ENCODE measurements at places on chromosomes 11 and 22.
A peak's percentile ranks its signal among the peaks of the same experiment; 100 is the strongest.

- DNase-seq = peak; percentile 28
Measured at GRCh38 chr11:47887910-47888569, 39.9 kb upstream of the NUP160 start.

- no peak for DNase-seq
Measured at GRCh38 chr11:12273618-12273995, 103.8 kb upstream of the PARVA start.

DNA sequence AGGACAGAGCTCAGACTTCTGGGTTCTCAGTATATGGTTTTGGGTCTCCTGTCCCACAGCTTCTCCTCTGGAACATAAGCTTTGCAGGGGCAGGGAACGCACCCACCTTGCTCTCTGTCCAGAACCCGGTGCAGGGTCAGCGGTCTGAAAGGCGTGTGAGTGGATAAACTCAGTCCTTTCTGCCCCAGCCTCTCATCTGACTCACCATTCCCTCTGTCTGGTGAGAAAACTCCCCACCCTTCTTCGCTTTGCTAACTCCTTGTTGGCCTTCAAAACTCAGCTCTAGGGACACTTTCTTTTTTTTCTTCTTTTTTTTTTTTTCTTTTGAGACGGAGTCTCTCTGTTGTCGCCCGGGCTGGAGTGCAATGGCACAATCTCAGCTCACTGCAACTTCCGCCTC is 68.9 kb upstream of the NUP50 start:
- no peak for DNase-seq

- DNase-seq = no peak
Measured at GRCh38 chr11:66958956-66959274, 732 bp upstream of the PC start.

DNA sequence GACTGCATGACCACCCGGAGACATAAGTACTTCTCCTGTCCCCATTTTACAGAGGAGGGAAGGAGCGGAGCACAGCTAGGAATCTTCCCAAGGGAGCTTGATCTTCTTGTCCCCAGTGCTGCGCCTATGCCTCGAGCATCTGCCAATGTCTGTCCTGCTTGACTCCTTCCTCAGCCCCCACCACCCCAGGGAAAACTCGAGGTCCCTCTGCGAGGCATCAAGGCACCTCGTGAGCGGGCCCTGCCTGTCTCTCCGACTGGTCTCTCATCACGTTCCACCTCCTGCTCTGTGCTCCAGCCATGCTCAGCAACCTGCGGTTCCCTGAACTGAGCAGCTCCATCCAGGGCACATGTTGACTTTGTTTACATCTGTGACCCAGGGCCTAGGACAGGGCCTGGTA is 2.5 kb downstream of the NCF4 start:
- DNase-seq = no peak

DNA sequence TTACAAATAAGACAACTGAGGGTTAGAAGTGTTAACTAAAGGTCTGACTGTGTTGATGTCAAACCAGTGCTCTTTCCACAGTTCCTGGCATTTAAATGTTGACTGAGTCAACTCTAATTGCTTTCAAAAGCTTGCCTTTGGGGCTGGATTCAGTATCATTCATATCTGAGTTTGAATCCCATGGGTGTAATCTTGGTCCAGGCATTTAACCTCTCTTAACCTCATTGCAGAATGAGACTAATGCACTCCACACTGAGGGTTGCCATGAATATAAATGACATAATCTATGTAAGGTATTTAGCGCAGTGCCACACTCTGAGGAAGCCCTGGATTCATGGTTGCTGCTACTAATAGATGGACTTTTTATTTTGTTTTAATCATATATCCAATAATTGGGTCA is 274.3 kb downstream of the DDX10 start:
- DNase-seq = no peak

DNA sequence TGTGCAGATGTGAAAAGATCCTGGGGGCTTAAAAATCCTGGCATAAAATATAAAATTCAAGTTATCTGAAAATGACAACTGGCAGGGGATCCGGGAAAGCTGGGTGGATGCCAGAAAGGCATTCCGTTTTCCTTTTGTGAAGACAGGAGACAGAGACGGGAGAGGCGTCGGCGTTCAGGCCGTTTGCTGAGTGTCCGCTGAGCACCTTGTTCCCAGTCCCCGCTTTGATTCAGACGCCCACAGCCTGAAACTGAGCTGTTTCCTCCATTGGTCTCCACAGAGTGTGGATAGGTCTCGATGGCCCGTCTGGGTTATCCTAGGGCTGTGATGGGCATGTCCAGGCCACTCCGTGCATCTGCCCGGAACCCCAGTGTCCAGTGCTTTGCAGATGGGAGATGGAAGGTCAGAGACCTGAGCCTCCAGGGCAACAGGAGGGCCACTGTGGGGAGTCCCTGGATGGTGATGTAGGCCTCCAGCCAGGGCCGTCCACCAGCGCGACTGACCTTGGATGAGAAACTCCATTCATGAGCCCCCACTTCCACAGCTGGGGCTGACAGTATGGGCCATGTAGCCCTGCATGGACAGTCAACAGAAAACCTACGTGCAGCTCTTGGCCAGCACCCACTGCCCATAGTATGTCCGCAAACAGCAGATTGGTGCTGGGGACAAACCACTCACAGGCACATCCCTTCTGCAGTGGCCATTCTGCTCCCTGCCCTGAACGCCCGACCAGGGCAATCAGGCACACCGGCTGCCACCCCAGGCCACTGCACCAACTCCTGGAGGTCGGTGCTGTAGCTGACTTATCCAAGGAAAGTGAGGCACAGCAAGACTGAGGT is 11.6 kb downstream of the MRGPRF start:
- no peak for DNase-seq

DNA sequence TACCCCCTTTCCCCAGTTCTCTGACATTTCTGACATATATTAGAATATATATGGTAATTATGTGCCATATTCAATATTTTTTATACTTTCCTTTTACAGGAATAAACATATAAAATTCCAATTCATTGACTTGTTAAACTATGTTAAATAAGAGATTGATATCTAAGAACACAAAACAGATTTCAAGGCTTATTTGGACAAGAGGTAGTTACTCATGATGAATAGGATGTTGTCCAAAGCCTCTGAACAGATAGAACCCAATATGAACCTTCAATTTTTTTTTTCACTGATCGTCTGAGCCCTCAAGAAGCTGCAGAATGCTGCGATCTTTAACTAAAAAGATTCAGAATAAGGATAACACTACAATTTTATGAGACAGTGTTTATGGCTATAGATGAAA is 340.3 kb downstream of the LUZP2 start:
- DNase-seq = no peak

DNA sequence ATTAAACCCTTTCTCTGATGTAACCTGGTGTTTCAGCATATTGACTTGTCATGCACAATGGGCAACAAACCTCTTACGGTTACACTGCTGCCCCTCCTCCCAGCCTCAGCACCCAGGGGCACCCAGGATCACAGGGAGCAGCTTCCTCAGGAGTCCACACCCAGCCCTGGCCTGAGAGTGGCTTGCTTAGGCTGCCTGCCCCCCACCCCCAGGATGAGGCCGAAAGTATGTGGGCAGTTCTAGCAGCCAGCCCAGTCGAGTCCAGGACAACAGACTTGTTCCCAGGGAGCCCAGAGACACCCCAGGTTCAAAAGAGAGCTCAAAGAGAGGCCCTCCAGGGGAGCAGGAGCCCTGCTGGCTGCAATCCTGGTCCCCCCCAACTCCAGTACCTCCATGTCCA is 108.1 kb upstream of the THY1 start:
- DNase-seq = no peak

DNA sequence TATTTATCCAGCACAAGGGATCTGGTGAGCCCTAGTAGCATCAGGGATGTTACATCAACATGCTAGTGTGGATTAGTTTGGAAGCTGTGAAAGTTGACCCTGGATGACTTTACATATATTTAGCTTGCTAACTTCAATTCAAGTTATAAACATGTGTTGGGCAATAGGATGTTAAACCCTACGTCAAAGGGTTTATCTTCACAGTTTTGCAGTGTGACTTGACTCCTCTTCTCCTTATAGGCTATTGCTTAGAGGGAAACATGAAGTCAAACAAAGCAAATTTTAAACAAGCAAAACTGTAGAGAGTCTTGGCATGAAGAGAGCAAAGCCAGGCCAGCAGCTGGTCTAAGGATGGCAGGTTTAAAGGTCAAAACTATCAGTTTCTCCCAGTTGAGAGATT is 11.3 kb upstream of the CTSC start:
- DNase-seq = no peak

DNA sequence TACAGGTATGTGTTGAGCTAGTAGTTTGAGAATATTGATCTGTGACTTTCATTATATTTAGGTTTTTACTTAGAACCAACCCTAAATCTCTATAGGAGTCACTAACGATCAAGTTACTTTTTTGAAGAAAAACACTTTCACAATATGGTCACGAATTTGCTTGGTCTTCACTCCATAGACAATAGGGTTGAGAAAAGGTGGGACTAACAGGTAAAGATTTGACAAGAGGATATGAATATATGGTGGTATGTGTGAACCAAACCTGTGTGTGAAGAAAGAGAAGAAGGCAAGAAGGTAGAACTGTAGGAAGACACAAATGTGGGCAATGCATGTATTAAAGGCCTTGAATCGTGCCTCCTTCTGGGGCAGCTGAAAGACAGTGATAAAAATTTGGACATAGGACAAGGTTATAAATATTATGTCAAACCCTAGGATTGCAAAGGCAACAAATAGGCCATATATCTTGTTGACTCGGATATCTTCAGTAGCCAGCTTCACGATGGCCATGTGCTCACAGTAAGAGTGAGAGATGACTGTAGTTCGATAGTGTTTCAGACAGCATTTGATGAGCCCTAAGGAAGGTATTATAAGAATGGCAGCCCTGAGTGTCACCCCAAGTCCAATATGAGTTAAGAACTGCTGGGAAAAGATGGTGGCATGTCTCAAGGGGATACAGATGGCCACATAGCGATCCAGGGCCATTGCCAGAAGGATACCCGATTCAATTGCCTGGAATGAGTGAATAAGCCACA is 6.4 kb downstream of the OR52A5 start:
- DNase-seq = no peak

GRCh38 chr11:41020259-41020658 is 439.2 kb downstream of the LRRC4C start:
- no peak for DNase-seq

DNA sequence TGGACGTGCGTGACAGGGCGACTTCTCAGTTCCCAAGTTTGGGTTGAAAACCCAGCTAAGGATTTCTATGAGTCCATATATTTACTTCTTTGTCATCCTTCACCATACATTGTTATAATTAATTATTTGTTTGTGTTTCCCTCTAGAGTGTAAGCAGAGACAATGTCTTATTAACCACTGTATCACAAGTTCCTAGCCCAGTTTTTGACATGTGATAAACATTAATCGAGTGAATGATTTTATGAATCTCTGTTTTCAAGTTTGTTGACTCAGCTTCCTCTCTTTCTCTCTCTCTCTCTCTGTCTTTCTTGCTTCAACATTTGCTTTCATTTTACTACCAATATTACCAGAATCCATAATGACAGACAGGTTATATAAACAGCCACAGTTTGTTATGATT is 1259.6 kb upstream of the TENM4 start:
- DNase-seq = no peak

GRCh38 chr11:83659466-83659865 is 373.3 kb upstream of the CCDC90B start:
- DNase-seq = no peak

- peak; percentile 11 for DNase-seq
Measured at GRCh38 chr11:34075178-34075820, 23.8 kb downstream of the CAPRIN1 start.

DNA sequence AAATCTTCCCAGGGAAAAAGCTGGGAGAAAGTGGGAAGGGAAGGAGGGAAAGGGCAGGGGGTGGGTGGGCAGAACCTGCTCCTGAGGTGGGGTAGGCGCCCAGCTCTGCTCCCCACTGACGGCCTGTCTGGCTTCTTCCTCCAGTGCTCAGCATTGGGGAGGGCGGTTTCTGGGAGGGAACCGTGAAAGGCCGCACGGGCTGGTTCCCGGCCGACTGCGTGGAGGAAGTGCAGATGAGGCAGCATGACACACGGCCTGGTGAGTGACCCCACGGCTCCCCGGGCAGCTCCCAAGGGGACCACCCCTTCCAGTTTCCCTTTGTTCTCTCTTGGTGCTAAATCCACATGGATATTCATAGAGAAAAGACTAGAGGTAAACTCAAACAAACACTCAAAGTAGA is 25.9 kb downstream of the SHANK3 start:
- DNase-seq = no peak

GRCh38 chr22:34842630-34843029 is 223.3 kb upstream of the ISX start:
- no peak for DNase-seq

DNA sequence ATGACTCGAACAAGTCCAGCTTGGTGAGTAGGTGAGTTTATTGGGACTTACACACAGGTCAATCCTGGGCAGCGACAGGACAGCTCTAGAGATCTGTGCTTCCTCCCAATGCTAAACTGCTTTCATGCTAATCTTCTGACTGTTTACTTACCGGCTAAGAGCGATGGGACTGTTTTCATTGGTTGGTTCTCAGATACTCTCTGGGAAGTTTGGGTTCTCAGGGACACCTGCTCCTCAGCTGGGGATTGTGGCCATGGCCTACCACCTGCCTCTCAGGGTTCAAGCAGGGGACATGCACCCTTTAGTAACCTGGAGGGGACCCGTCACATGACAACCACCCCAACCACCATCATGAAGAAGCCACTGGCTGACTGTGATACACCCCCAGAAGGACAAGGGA is 13.1 kb downstream of the APOL2 start:
- DNase-seq = no peak

DNA sequence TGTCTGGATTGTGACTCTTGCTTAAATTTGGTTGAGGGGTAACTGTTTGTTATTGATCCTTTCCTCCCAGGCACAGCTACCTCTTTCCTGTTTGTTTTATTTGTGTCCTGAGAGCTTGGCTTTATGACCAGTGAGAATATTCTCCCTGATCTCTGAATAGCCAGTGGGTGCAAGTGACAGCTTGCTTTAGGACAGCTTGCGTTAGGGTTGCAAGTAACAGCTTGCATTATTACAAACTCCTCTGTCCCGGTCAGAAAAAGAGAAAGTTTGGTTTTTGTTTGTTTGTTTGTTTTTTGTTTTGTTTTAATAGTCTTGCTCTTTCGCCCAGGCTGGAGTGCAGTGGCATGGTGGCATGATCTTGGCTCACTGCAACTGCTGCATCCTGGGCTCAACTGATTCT is 3.3 kb upstream of the KLHL22 start:
- no peak for DNase-seq

DNA sequence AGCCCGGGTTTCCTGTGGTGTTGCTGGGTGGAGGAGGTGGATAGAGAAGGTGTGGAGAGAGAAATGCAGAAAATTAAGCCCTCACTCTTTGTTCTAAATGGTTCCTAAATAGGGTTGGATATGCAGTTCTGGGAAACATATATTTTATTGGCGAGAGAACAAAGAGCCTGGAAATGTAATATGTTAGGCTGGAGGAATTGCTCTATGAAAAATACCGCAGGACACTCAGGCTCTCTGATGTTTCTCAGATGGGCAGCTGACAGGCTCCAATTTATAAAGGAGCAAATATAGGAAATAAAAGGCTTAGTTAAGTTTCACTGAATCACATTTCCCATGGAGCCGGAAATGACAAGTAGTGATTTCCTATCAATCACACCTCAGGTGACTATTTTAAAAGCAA is 428.0 kb downstream of the TMEM135 start:
- no peak for DNase-seq

GRCh38 chr22:47435204-47435487 is 672.7 kb downstream of the TBC1D22A start:
- no peak for DNase-seq

GRCh38 chr22:46162285-46162684 is 12.0 kb downstream of the PPARA start:
- DNase-seq = no peak

- no peak for DNase-seq
Measured at GRCh38 chr11:67366546-67366945, 6.9 kb downstream of the CLCF1 start.

Data from activated CD4-positive, alpha-beta T cell treated with anti-CD3 and anti-CD28 coated beads, Interleukin-2, Interleukin-4, amounts not matched to agents 100 ng/mL and 50 ng/mL, durations not matched to agents 16 hours and 8 hours (primary cell).